ENCODE measurements at places on chromosomes 6 and 20. TPM values are rescaled to one million over a fixed set of nuclear protein-coding genes. Genes with fewer than 3 reads are reported as not detected.

SMLR1 gene
- not detected for total RNA-seq

HLA-DQA2 gene
- total RNA-seq: 18.5 TPM

CRIP3 gene
- 2.2 TPM for total RNA-seq

SNRNP48 gene
- total RNA-seq: 8.0 TPM
